Right renal pelvis (tissue), 4 donors: ENCODE measurements at places on chromosomes 6 and 20. TPM values are rescaled to one million over a fixed set of nuclear protein-coding genes. Genes with fewer than 3 reads are reported as not detected.

Gene SIRPD
- not detected for polyA plus RNA-seq

Gene MAD2L1BP
- 24.6 TPM for polyA plus RNA-seq

Gene SLC12A5
- polyA plus RNA-seq = 2.6 TPM

Gene TINAG
- 33.0 TPM for polyA plus RNA-seq

Gene UNC93A
- polyA plus RNA-seq = 9.2 TPM

Gene TSPYL1
- 106 TPM for polyA plus RNA-seq

Gene L3MBTL3
- 20.8 TPM for polyA plus RNA-seq

Gene ALDH5A1
- 31.9 TPM for polyA plus RNA-seq

Gene IP6K3
- 1.1 TPM for polyA plus RNA-seq

Gene OR11A1
- not detected for polyA plus RNA-seq

Gene EDN3
- 7.1 TPM for polyA plus RNA-seq

Gene ZC2HC1B
- 0.22 TPM for polyA plus RNA-seq

Gene SPATS1
- not detected for polyA plus RNA-seq

Gene RHAG
- 1.2 TPM for polyA plus RNA-seq

Gene VSX1
- polyA plus RNA-seq = not detected

Gene NCOA3
- 30.8 TPM for polyA plus RNA-seq

Gene C20orf96
- 33.1 TPM for polyA plus RNA-seq

Gene LY6G6D
- polyA plus RNA-seq = 0.82 TPM

Gene LIN28B
- polyA plus RNA-seq = 0.08 TPM

Gene C6orf52
- 4.3 TPM for polyA plus RNA-seq

Gene MUCL3
- polyA plus RNA-seq = not detected

Gene TNXB
- polyA plus RNA-seq = 3.2 TPM

Gene RTF2
- polyA plus RNA-seq = 124 TPM

Gene MYBL2
- polyA plus RNA-seq = 25.8 TPM

Gene CTAGE9
- polyA plus RNA-seq = not detected

Gene C6orf141
- polyA plus RNA-seq = 0.57 TPM

Gene GSTA2
- polyA plus RNA-seq = not detected

Gene PROKR2
- polyA plus RNA-seq = not detected

Gene KCNQ2
- polyA plus RNA-seq = 9.0 TPM

Gene LAMA5
- polyA plus RNA-seq = 104 TPM

Gene DSE
- polyA plus RNA-seq = 43.7 TPM

Gene STK4
- polyA plus RNA-seq = 21.9 TPM

Gene NAA20
- 105 TPM for polyA plus RNA-seq

Gene DPPA5
- not detected for polyA plus RNA-seq

Gene RGS17
- polyA plus RNA-seq = 2.9 TPM

Gene LY6G6F
- polyA plus RNA-seq = 0.93 TPM

Gene EPPIN
- polyA plus RNA-seq = 0.14 TPM

Gene POM121L2
- polyA plus RNA-seq = not detected

Gene DTD1
- polyA plus RNA-seq = 31.2 TPM

Gene MICA
- polyA plus RNA-seq = 12.2 TPM

Gene MAPK14
- 56.7 TPM for polyA plus RNA-seq

Gene SLC32A1
- 1.4 TPM for polyA plus RNA-seq

Gene SLC25A27
- 41.8 TPM for polyA plus RNA-seq

Gene OLIG3
- polyA plus RNA-seq = not detected

Gene SLC17A1
- 24.0 TPM for polyA plus RNA-seq

Gene RIPOR3
- 6.5 TPM for polyA plus RNA-seq

Gene ZNF165
- polyA plus RNA-seq = 4.3 TPM

Gene TREM1
- not detected for polyA plus RNA-seq

Gene CPXM1
- 234 TPM for polyA plus RNA-seq

Gene HIVEP2
- 12.7 TPM for polyA plus RNA-seq

Gene ERGIC3
- 325 TPM for polyA plus RNA-seq

Gene SLC17A2
- polyA plus RNA-seq = 0.46 TPM

Gene EFCAB8
- 0.06 TPM for polyA plus RNA-seq

Gene HLA-DRB1
- polyA plus RNA-seq = 31.7 TPM

Gene FAM184A
- polyA plus RNA-seq = 12.5 TPM
